Liver (tissue), 10 donors: ENCODE measurements at places on chromosomes 16 and 17. TPM values are rescaled to one million over a fixed set of nuclear protein-coding genes. Genes with fewer than 3 reads are reported as not detected.

DNA sequence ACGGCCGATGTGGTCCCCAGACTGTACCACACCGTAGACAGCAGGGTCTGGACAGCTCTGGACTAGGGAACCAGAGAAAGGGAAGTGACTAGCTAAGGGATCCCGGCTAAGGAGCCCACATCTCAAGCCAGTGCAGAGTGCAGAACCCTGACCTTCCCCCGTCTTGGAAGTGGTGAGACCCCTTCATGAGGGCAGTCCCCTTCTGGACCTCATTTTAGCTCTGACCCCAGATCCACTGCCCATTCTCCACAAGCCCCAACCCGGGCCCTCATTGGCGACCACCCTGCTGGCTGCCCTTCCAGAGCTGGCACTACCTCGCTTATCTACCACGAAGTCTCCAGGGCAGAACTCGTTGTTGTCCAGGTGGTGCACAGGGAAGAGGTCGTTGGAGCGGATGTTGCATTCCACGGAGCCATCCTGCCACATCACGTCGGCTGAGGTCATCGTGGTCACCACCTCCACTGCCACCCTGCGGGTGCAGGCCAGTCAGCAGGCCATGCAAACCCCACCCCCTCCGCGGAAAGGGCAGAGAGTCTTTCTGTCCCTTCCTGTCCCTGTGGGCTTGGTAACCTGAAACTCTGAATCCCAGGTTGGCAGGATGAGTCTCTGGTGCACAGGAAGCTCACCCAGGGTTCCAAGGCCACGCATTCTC is 14.2 kb downstream of the SPHK1 start:
- no peak for DNase-seq

GRCh38 chr17:77145612-77146245 is 5.0 kb downstream of the SEC14L1 start:
- DNase-seq, result no peak

- no peak for DNase-seq
Measured at GRCh38 chr17:20203761-20204263, 194.7 kb downstream of the SPECC1 start.

DNA sequence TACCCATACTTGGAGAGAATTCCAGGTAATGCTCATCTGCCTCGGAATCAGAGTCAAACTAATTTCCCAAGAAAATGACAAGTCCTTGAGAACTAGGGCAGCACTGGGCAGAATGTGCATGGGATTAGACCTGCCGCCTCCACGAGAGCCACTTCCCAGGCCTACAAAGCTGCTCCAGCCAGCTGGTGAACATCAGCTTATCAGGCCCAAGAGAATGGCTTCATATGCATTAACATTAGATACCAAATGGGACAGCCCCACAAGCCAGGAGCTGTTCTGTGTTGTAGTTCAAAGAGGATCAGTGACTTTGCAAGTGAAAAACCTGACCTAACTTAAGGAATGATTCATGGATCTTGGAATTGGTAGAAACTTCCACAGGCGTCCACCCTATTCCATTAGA is 203.3 kb downstream of the CYLD start:
- DNase-seq, result no peak

GRCh38 chr17:73265646-73266640 is 4.3 kb upstream of the CPSF4L start:
- DNase-seq, result no peak

DNA sequence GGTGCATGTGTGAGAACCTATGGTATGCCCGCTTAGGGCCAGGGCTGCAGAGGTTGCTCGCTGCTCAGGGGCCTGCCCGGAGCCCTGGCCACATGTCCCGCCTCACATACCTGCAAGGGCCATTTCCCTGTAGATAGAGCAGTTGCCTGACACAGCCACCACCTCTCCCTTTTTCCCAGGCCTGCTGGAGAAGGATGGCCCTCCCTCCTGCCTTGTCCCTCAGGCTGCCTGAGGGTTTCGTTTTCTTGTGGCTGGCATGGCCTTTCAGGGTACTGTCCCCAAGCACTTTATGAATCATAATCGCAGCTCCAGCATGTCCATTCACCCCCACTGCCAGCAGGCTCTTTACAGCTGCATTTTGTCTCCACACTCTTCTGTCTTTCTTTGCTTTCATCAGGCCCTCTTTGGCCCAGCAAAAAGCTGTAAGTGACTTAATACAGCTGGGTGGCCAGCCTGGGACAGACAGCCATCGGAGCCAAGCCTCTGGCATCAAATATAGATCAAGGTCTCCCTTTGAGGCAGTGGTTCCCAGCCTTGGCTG is 65.7 kb downstream of the MPRIP start:
- DNase-seq, result no peak

GRCh38 chr16:62814891-62815290 is 778.7 kb upstream of the CDH8 start:
- DNase-seq, result no peak

DNA sequence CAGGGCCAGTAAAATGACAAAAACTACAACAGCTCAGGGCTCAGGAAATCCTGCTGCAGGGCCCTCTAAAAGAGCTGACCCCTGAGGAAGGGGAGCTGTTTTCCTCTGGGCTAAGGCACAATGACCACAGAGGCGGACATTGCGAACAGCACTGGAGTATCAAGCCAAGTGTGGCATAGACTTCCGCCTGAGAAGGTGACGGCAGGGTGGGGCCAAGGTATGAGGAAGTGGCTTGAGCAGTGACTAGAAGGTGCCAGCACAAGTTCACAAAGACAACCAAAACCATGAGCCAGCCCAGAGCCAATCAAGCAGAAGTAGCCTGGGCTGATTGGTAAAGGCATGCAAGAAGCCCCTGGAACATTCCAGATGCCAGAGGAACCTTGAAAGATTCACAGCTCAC is 13.9 kb downstream of the ERN2 start:
- no peak for DNase-seq

- no peak for DNase-seq
Measured at GRCh38 chr17:80218391-80218790, 1.7 kb downstream of the SGSH start.

- no peak for DNase-seq
Measured at GRCh38 chr17:17511293-17511741, 15.1 kb upstream of the RASD1 start.

- no peak for DNase-seq
Measured at GRCh38 chr16:8391257-8391656, 199.1 kb downstream of the TMEM114 start.

GRCh38 chr16:12737563-12737962 is 66.1 kb downstream of the CPPED1 start:
- DNase-seq, result no peak

DNA sequence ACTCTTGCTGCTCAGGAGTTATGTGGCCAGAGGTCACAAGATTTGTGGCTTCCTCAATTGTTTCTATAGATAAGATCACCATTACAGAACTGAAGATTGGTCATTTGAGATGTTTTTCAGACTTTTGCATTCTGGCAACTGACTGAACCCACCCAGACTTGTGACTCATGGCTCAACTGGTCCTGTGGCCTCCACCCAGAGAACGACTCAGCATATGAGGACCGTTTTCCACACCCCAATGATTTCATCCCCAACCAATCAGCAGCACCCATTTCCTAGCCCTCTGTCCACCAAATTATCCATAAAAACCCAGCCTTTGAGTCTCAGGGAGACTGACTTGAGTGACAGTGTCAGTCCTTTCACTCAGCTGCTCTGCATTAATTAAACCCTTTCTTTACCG is 143.2 kb upstream of the ASIC2 start:
- no peak for DNase-seq

DNA sequence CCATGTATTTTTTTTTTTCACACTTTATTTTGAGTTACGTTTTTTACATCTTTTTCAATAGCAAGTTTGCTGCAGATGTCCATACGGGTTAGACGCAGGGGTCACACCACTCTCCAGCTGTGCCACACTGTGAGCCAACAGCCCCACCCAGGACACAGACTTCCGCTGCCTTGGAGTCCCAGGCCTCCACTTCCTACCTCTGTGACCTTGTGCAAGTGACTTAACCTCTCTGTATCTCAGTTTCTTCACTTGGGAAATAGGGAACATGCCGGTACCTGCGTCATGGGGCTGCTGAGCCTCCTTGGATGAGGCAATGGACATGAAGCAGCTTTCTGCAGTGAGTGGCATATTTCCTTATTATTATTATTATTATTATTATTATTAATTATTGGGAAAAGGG is 3.3 kb upstream of the PITPNA start:
- DNase-seq, result no peak

GRCh38 chr17:10354651-10355050 is 18.2 kb downstream of the MYH13 start:
- no peak for DNase-seq

DNA sequence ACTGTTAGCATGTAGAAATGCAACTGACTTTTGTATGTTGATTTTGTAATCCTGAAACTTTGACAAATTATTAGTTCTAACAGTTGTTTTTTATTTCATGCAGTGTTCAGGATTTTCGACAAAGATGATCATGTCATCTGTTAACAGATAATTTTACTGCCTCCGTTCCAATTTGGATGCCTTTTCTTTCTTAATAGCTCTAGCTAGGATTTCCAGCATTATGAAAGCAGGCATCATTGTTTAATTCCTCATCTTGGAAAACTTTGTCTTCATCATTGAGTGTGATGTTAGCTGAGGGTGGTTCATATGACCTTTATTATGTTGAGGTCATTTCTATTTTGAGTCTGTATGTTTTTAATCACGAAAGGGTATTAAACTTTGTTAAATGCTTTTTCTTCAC is 31.9 kb downstream of the RMI2 start:
- no peak for DNase-seq

DNA sequence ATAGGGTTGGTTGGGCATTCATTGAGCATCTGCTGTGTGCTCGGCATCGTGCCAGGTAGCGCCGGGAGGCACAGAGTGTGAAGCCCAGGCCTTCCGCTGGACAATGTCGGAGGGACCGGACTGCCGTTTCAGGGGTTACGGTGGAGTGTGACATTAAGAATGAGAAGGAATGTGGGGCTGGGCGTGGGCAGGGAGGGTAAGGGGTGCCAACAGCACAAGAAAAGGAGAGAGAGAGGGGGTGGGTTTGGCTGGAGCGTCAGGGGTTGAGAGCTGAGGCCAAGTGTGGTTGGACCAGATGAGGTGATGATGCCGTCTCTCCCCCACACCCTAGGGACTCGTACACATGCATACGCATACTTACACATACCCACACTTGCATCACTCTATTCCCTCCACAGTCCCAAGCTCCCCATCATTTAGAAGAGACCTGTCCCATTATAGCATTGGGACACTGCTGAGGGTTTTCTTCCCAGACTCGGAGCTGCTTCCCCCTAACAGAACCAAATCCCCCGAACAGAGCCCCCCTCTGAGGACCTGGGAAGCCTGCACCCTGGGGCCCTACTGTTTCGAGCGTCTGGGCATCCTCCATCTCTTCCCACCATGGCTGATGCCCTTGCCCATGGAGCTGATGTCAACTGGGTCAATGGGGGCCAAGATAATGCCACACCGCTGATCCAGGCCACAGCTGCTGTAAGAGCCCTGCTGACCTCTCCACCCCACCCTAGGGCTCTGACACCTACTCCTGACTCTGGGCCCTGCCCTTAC is 3.3 kb upstream of the KCTD11 start:
- DNase-seq, result no peak

DNA sequence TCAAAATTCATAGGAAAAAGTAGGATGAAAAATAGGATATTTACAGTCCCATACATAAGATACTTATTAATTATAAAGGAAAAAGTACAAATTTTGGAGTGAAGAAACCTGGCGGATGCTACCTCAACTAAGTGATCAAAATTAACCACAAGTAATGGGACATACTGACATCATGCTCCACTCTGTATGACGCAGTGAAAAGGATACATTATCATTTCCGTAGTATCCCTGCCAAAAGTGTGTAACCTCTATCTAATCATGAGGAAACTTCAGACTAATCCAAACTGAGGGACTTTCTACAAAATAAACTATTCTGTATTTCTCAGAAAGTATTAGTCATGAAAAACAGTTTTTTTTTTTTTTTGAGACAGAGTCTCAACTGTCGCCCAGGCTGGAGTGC is 60.5 kb downstream of the TRIM37 start:
- no peak for DNase-seq

DNA sequence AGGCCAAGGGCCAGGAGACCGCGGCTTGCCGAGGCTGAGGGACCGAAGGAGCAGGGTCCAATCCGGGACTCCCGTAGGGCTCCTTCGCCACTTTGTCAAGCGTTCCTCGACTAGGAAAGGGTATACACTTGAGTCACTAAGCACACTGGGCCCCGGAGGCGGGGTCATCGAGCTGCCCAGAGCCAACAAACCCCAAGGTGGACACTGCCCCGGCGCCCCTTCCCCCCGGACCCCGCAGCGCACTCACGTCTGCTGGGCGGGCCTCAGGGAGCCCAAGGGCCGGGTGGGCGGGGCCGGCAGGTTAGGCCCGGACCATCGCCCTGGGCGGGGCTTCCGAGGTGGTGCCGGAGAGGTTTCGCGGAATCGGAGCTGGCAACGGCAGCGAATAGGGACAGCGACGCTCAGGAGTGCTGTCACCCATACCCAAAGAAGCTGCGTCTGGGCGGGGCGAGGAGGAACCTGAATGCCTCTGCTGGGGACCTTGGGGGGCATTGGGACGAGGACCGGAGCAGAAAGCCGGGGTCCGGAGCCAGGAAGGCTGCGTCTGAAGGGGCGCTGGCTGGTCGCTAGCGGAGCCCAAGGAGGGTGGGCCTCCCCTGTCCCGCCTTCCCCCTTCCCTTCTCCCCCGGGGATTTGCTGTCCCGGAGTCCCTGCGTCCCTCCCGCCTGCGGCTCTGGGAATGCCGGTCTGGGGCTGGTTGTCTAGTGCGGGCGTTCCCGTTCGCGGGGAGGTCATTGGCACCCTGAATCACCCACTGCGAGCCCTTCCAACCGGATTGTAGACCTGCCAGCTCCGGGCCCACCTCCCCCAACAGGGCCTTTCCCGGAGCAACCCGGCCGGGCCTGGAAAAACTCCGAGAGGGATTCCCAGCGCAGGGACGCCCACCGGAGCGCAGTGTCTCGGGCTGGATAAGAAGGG is 118.2 kb upstream of the SMURF2 start:
- DNase-seq, result peak; percentile 46

GRCh38 chr17:64024215-64024654 is 3.8 kb upstream of the ICAM2 start:
- no peak for DNase-seq

Gene RPS15A
- total RNA-seq, result 703 TPM

Gene ZNF174
- total RNA-seq, result 4.2 TPM

Gene SLC38A8
- 0.42 TPM for total RNA-seq

Gene COX10
- 7.0 TPM for total RNA-seq

Gene TPPP3
- 0.84 TPM for total RNA-seq

Gene WIPF2
- 5.6 TPM for total RNA-seq

Gene GPR139
- total RNA-seq, result not detected

Gene ZNF598
- 19.7 TPM for total RNA-seq

Gene KCNJ18
- total RNA-seq, result not detected

Gene TSPOAP1
- 2.0 TPM for total RNA-seq

Gene NXPH3
- not detected for total RNA-seq

Gene STX1B
- total RNA-seq, result 1.2 TPM

Gene KRT16
- total RNA-seq, result not detected
